ENCODE measurements at places on chromosomes 6 and 20.
A peak's percentile ranks its signal among the peaks of the same experiment; 100 is the strongest.

DNA sequence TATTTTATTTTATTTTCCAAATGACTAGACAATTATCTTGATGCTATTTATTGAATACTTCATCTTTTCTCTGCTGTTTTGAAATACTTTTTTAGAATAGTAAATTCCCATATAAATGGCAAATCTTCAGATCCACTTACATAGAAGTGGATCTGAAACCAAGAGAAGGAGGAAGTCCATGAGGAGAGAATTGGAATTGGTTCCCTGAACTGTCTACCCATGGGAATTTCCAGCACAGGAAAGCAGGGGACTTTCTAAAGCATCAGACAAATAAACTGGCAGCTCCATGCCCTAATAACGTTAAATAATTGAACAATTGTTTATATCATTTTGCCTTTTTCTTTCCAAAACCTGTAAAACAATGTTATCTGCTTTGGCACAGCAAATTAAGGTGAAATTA is 47.1 kb upstream of the PNRC1 start:
- DNase-seq = no peak

- DNase-seq = no peak
Observed at GRCh38 chr6:63502156-63502555, 70.1 kb upstream of the LOC128125822 start.

GRCh38 chr6:17100806-17101205 is 1.0 kb upstream of the STMND1 start:
- DNase-seq = no peak

DNA sequence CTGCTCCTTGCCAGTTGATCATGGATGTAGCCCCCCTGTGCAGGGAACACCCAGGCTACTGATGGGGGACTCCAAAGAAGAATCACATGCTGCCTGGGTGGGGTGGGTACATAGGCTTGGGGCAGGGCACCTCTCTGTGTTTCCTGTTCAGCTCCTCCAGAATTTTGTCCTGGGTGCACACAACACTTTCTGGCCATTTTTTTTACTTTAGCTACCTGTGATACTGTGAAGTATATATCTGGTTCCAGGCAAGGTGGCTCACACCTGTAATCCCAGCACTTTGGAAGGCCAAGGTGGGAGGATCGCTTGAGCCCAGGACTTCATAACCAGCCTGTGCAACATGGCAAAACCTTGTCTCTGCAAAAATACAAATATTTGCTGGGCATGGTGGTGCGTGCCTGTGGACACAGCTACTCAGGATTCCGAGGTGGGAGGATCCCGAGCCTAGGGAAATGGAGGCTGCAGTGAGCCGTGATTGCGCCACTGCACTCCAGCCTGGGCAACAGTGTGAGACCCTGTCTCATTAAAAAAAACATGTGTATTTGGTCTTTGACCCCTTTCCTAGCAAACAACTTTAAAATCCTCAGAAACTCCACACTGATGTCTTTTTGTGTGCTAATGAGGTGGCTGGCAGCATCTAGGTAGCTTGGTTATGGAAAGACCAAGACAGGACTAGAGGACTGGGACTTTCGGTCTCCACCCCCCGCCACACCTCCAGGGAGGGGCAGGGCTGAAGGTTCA is 14.1 kb downstream of the SLC4A11 start:
- DNase-seq = no peak

GRCh38 chr6:154488248-154488593 is 22.3 kb downstream of the CNKSR3 start:
- no peak for DNase-seq

DNA sequence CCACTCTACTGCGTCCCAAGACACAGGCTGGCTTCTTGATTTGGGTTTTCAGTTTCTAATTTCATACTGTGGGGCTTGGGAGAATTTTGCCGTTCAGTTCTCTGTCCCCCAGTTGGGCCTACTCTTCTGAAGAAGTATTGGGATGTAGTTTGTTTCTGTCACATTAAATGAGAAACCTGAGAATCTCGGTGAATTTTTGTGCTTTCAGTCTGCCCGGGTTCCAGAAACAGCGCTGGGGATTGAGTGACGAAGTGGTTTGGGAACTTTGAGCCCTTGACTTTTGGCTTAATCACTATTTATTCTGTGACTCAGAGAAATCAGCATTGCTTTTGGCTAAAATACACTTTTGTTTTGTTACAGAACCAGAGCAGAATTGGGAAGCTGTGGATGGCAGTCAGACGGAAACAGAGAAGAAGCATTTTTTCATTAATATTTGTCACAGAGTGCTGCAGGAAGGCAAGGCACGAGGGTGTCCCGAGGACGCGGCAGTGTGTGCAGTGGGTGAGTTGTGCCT is 74.0 kb downstream of the IGF2R start:
- no peak for DNase-seq

GRCh38 chr20:61436667-61437279 is 184.7 kb downstream of the CDH4 start:
- no peak for DNase-seq

GRCh38 chr6:154526996-154527395 is 16.5 kb upstream of the CNKSR3 start:
- no peak for DNase-seq

GRCh38 chr6:13471184-13471583 is 16.2 kb downstream of the GFOD1 start:
- DNase-seq = no peak

DNA sequence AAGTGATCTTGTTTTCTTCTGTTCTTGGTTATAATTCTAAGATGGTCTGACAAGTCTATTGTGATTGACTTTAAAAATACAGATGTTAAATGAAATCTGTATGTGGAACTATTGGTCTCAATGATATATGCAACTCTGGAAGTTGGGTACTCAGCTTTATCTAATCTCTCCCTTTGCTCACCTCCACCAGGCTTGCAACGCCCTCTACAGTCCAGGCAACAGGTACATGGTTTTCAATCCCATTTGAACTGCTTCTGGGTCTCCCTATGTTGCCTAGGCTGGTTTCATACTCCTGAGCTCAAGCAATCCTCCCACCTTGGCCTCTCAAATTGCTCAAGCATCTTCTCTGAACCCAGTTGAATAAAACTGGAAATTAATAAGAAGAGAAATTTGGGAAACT is 25.6 kb upstream of the HLA-DQB1 start:
- DNase-seq = no peak

DNA sequence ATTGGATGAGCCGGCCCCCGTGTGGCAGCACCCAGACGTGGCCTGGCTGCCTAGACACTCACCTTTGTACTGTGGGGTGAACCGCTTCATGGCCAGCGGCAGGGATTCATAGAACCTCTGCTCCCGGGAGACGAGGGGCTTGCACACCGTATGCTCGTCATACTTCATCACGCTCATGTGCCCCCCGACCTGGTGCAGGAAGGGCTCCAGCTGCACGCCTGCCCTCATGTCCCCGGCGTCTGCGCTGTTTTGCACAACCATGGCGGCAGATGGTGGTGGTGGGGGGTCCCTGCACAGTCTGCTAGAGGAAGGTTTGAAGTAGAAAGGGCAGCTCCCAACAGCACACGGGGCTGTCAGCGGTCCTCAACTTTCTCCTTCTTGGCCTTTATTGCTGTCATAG is 11.5 kb downstream of the IP6K3 start:
- no peak for DNase-seq

DNA sequence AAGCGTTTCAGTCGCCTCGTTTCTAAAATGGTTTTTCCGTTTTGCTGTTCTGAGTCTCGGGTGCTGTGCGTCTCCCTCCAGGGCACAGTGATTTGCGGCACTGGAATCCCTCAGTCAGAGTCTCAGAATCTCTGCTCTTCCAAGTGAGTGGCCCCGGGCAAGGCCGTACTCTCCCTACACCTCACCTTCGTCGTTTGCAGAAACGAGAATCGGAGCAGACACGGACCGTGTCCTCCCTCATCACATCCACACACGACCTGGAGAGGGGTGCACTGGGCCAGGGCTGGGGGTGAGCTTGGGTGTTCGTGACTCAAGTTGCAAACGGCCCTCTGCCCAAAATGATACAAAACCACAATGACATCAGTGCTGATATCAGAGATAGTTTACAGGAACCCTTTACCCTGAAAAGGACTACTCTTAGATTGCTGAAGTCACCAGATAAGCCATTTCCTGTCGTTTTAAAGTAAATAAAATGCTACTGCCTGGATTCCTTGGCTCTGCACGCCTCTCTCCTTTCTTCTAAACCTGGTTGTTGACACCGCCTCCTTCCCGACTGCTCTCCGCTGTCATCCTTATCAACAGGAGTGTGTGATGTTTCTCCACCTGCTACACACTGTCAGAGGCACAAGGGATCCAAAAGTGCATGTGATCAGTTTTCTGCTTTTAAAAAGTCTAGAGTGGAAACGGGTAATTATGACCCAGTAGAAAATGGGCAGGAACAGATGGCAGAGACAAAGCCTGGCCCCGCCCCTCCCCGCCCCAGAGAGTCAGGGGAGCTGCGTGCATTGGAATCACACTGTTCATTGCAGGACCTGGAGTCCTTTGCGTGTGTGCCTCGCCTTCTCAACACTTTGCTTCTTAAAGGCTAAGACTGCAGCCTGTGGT is 38.4 kb downstream of the KIF25 start:
- DNase-seq = no peak

DNA sequence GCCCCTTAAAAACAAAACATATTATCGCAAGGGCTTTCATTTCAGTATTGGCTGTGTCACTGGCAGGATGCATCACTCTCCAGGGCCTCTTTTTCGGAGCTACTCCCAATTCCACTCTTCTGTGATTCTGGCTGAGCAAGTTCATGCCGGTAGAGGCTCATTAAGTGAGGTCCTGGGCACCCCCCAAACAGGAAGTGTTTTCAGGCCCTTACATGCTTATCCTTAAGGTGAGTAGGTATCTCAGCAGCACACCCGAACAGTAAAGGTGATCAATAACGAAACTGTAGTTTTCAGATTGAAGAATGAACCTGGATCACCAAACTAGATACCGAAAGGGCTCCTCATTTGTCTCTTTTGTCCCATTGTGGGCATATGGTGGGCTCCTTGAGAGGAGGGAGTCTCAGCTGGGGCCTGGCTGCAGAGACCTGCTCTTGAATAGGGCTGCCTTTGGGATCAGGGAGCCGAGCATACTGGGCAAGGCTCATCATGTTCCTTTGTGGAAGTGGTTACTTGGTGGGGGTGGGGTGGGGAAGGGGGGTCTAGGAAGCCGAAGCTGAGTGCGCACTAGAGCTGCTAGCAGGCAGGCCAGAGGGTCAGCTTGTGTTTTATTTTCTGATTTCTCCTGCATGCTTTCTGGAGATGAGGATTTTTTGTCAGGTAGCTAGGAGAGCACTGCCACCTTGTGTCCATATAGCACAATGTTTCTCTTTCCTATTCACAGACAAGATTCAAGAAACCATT is 65.2 kb downstream of the CDS2 start:
- DNase-seq = peak; percentile 61

- no peak for DNase-seq
Observed at GRCh38 chr6:13702809-13703302, 8.8 kb downstream of the RANBP9 start.

DNA sequence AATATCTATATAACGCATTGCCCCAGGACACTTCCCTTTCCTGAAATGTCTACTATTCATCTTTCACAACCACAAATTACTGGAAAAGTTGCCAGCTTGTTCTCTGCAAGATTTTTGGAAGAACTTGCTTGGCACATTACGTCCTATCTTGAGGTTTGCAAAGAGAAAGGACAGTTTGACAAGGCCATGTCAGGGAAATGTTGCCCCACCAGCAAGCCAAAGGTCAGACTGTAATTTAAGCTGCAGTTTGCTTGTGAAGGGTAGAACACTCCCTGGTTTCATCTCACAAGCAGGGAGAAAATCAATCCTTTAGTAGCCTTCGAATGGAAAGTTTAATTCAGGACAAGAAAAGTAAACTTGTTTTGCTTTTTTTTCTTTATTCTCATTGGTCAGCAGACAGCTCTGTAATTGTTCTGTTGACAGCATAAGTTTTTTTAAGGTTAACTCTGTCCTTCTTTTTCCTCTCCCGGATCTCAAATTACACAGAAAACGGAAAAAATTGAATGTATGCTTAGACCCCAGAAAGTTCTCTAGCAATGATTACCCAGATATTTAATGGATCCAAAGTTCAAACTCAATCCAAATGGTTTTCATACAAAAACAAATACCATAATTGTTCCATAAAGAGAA is 541.8 kb upstream of the NRSN1 start:
- no peak for DNase-seq

DNA sequence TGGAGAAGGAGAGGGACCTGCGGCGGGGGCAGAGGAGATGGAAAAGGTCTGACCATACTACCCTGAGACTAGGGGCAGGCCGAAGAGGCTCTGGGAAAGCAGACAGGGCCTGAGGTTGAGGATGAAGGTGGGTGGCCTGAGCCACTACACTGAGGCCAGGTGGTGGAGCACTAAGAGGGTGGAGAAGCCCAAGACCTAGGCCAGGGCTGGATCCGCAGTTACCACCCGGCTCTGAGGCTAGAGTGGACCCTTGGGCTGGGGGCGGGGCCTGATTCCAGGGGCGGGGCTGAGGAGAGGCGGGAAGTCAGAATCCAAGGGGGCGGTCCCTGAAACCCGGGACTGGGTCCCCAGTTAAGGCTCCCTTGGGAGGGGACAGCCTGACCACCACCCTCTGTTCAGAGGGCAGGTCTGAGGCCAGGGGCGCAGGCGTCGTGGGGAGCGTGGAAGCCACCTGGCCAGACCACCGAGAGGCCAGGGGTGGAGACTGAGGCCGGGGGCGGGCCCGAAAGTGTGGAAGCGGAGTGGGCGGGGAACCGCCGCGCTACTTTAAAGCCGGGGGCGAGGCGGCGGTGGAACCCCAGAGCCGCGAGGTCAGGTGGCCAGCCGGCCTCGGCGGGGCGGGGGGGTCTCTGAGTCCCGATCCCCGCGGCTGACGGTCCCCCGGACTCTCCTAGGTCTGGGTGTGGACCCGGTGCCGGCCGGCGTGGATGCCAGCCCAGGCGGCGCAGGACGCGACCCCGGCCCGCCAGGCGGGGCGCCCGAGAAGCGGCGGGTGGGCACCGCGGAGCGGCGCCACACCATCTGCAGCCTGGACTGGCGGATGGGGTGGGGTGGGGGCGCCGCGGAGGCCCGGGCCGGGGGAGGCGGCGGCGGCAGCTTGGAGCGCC is 8.3 kb downstream of the CCM2L start:
- DNase-seq = no peak

- DNase-seq = no peak
Observed at GRCh38 chr20:47981222-47981621, 195.9 kb upstream of the SULF2 start.

DNA sequence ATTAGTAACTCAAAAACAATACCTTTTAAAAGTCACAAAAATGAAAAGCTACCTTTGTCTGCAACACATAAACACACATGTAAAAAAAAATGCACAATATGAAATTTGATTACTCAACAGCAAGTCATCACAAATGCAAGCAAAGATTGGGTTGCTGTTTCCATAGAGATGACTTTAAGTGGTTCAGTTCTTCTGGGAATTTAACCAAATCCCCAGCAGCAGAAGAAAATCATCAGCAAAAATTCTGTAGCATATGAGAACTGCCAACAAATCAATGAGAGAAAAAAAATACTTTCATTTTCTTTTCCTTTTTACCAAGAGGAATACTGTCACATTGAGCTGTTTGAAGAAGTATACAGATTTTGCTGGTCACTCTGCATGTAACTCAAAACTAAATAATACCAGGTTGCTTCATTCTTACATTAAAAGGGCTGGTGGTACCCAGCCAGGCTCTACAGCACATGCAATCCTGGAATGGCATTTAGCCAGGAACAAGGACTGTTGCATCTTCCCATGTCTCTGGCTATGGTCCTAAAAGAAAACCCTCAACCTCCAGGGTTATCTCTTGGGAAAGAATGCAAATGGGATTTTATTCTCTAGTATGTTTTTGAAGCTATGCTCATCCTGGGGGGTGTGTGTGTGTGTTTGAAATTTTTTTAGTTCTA is 158.3 kb downstream of the OPRM1 start:
- DNase-seq = no peak

GRCh38 chr6:31822036-31822821 is 5.3 kb upstream of the HSPA1B start:
- DNase-seq = no peak

GRCh38 chr6:44779130-44779826 is 391.8 kb downstream of the CDC5L start:
- DNase-seq = no peak
